Right lobe of liver (tissue), 6 donors: ENCODE measurements at places on chromosomes 6 and 20.

DNA sequence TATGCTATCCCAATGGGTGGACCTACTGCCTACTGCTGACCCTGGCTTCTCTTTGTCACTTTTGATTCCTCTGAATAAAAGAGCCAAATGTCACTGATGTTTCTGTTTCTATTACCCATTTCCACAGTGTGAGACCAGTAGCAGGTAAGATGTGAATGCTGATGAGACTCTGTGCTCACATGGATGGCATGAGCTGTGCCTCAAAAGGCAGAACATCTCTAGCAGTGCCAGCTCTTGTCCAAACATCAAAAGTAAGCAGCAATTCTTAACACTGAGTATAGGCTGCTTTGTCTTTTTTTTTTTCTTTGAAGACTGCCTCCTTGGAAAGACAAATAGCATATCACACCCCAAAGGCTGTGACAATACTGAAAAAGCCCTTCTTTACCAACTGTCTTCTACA, 459.2 kb upstream of the RUNX2 start:
- DNase-seq, result no peak

DNA sequence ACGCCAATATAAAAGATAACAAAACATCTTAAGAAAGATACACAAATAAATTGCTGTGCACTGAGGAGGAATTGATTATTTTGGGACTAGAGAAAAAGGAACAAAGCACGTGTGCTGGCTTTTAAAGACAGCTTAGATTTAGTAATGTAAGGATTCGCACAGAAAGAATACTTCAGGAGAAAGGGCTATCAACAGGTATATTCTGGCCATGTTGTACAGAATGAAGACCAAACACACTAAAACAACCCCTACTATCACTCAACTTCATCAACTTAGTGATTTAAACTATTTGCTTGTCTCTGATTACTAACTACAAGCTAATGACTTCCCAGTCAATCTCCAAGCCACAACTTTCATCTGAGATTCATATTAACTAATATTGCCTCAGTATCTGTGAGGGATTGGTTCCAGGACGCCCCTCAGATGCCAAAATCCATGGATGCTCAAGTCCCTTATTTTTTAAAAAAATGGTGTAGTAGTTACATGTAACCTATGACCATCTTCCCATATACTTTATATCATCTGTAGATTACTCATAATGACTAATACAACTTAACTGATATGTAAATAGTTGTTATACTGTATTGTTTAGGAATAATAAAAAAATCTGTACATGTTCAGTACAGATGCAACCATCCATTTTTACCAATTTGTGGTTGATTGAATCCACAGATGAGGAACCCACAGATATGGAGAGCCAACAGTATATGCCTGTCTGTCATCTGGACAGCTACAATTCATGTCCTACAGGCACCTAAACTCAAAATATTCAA, 4.5 kb downstream of the DEK start:
- DNase-seq, result no peak

DNA sequence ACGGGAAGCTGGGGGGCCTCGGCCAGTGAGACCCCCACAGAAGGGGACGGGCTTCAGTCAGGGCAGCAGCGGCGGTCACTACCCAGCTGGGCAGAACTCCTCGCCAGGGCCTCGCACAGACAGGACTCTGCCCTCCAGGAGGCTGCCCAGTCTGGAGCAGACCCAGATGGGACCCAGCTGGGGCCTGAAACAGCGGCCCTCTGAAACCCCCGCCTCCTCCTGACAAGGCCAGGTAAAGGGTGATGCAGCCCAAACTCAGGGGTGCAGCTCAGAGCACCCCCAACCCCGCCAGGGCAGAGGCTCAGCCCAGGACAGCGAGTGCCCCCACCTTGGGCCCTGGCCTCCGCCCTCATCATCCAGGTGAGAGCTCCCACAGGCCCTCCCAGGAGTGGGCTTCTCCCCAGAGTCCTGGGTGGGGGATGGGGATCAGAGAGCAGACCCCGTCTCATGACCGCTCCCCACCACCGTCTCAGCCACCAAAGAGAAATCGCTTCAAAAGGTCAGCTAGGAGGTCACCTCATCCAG, 2.2 kb downstream of the EEF1A2 start:
- DNase-seq, result peak; percentile 50

GRCh38 chr6:47152666-47153403, 110.7 kb upstream of the ADGRF1 start:
- DNase-seq, result no peak

DNA sequence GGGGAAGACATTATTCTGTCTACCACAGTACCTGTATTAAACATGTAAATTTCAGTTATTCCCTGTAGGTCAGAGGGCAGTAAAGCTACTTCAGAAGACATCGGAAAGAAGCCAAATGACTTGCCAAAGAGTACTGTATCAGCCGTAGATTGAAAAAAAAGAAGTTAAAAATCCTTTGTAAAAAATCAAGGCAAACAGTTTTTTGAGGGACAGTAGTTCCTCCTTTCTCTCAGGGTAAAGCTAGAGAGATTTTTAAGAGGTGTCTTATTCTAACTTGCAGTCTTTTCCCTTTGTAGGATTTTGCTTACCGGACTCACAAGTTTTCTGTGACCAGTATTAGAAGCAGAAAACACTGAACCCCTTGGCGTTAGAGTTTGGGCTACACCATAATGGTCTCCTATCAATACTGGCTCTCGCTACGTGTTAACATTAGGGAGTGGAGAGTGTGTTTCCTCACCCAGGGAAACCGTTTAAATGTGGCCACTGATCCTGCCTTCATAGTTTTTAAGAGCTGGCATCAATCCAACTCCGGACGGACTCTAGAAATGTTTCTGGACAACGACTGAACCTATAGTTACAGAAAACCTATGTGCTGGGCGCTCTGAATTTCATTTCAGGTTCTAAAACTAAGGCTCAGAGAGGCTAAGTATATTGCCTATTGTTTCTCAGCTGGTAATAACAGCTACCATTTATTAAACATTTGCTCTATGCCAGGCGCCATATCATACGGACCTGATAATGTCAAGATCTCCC, 1.3 kb upstream of the ASXL1 start:
- no peak for DNase-seq

DNA sequence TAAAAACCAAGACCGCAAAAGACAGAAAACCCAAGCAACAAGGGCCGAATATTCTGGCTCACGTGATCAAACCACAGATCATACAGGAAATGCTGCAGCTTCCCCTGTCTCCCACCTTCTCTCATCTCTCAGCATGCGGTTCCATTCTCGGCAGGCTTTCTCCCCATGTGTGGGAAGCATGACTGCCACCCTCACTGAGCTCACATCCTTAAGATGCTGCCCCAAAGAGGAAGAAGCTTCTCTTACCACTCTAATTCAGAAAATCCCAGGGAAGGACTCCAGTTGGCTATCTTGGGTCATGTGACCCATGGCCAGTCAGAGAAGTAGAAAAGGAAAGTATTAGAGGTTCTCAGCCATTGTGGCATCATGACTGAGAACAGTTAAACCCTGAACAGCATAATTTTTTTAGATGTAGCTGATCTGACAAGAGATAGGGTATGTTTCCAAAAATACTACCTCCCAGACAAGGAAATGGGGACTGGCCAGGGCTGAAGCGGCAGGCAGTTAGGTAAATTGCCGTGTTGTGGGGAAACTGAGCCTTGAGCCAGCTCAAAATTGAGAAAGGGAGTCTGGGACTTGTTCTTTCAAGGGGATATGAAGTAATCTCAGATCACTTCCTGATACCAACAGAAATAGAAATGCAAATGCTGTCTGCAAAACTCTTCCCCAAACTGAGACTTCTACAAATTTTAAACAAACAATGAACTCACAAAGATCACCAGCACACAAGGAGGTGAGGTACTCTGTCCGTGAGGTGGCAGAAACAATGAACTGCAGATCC, 37.1 kb upstream of the GRM4 start:
- no peak for DNase-seq

- no peak for DNase-seq
Observed at GRCh38 chr6:20660534-20660933, 126.3 kb downstream of the CDKAL1 start.

DNA sequence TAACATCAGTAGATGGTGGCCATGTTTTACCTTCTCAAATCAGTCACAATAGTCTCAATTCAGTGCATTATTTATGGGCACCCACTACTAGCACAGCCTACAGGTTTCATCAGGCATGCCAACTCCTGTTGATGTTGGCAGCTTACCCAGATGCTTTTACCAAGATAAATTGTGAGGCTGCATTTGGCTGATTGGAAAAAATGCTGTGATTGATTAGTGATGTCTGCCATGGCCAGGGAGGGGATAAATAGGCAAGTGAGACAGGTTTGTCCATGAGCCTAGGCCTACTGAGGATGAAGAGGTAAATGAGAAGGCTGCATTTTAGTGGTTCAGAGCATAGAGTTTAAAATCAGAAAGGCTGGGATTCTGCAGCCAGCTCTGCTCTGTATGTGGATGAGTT, 227.1 kb downstream of the NFATC2 start:
- DNase-seq, result no peak

DNA sequence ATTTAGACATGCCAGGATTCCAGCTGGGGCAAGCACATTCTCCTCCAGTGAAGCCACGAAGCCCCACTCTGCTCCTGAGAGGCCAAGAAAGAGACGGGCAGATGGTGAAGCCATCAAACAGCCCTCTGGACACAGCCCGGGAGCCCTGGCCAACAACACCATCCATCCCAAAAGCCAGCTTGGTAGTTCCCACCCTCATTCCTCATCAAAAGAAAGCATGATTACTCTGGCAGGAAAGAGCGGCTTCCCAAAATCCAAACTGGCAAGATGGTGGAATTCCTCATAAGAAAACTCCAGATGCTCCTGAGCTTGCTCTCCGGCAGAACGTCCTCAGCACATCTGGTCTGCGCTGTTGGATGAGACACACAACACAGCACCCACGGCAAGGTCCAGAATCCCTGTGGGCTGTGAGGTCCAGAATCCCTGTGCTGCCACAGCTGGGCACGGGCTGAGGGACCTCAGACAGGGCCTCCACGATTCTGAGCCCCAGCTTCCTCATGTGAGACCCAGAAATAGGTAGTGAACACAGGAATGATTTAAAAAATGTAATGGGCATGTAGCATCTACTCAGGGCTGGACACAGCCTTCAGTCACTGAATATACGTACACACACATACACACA, 52.6 kb downstream of the THBS2 start:
- no peak for DNase-seq

GRCh38 chr6:71531841-71532240, 243.2 kb downstream of the OGFRL1 start:
- DNase-seq, result peak; percentile 25

- no peak for DNase-seq
Observed at GRCh38 chr6:111844376-111844775, 28.9 kb downstream of the FYN start.

GRCh38 chr6:24009319-24009718, 116.7 kb upstream of the NRSN1 start:
- DNase-seq, result no peak

DNA sequence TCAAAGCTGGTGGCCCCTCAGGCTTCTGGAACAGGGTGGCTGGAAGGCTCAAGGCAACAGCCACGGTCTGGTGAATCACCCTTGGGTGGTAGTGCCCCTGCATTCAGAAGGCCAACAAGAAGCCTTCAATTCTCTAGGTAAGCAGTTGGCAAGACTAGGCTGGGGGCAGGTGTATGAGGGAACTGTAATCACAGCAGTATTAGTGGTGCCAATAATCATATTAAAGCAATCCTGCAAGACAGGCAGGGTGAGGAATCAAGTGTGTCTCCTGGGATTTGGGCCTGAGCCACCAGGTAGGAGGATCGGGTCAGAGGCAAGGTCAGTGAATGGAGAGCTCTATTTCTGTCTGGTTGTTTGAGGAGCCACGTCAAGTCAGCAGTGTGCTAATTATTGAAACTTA, 24.9 kb upstream of the SCUBE3 start:
- no peak for DNase-seq

DNA sequence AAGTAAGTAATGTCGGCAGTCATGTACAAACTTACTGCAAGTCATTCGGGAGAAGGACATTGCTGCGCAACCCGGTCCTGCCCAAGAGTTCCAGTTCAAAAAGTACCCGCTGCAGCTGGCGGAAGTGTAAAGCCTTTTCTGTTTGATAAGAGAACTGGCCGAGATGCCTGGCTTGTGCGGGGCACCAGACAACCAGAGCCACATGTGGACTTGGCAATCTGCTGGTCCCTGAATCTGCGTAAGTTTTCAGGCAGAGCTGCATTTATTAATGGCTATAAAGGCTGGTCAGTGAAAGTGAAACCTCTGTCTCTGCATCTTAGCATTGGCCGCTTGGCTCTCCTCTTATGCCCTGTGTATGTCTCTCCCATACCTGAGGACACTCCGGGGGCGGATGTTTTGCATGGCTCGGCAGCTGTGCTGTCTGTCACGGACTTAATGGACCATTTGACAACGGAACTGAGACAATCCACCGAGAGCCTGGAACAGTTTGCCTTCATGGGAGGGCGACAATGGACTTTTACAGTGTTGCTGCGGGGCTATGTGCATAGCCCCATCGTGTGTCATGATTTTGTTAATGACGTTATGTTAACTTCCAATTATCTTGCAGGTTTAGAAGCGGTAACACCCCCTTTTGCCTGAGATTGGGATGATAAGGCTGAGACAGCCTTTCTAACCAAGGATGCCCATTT, 19.8 kb upstream of the RGS17 start:
- no peak for DNase-seq

DNA sequence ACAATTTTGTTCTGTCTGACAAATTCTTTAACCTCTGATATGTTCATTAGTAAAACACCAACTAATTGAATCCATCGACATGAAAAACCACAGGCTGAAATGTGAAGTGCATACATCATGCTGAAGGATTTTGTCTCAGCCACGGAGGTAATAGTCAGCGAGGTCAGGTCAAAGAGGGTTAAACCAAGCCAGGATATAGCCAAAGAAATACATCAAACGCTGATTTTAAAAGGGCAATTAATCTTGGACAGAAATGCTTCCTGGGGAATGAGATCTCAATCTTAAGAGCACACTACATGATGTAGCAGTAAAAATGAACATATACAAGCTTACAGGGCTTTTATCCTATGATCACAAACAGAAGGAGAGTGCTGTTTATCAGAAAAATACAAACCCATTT, 106.7 kb downstream of the PRDM1 start:
- no peak for DNase-seq

DNA sequence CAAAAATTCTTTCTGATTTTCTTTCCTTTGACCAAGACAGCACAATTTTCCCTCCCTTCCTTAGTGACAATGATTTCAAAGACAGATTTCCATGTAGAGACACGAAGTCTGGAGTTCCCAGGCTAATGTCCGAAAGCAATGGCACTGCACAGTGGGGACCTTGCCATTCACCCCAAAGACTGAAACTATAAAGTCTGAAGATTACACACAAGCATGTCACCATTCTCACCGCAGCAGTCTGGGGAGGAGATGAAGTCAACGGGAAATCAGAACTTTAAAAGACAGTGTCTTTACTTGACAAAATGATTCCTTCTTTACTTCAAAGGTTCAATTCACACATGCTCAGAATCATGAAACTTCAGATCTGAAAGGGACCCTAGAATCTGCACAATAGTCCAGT, 8.3 kb downstream of the B4GALT5 start:
- no peak for DNase-seq

DNA sequence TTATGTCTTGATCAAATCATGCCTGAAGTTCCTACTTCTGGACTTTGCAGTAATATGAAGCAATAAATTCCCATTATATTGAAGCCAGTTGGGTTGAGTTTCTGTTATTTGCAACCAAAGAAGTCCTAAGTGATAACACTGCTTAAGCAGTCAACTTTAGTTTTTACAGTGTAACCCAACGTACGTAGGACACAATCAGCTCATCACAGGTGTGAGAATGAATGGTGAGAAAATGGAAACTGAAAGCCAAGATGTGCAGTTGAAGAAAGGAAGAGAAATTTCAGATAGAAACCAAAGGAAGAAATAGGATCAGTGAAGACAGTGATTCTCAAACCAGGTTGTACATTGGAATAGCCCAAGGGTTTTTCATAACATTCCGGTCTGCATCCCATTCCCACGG, 211.4 kb upstream of the ZFP64 start:
- DNase-seq, result no peak
